Calu3 (cell line): ENCODE measurements at places on chromosomes 2 and 18. TPM values are rescaled to one million over a fixed set of nuclear protein-coding genes. Genes with fewer than 3 reads are reported as not detected.
A peak's percentile ranks its signal among the peaks of the same experiment; 100 is the strongest.

The IL36A gene
- total RNA-seq, result not detected in 2 replicates

DNA sequence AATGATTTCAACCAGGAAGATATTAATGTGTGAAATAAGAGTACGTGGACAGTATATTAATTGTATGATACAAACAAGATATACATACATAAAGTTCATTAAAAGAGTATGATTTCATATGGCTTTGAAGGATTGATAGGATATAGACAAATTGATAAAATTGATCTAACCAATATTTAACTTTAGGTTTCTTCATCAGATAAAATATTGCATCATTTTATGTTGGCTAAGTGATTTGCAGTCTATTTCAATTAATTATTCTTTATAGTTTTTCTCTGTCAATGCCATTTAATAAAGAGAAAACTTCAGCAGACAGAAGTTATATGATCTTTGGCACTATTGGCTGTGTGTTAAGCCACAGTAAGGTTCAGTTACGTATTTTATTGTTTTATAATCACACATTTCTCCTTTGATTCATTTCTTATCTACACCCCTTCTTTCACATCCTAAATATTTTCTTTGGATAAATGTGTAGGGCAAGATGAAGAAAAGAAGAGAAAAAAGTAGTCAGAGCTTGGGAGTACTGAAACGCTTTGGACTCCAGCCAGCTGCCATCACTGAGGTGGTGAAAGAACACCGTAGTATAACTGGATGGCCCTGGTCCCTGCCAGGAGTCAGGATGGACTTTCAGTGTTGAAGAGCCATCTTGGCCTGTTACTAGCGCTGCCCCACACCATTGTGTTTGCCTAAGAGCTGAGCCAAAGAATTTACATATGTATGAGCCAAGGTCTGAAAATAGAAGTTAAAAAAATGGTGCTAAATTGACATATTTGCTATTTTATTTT lies 9.8 kb upstream of the CPS1 start:
- H3K36me3 ChIP-seq, result no peaks in the 10 kb centered on the region
- H3K4me1 ChIP-seq, result no peaks in the 10 kb centered on the region
- H3K27ac ChIP-seq, result no peak overlapping the region
- H3K27me3 ChIP-seq, result no peaks in the 10 kb centered on the region
- no peak overlapping the region for H3K4me3 ChIP-seq

- DNase-seq, result no peak
- H3K36me3 ChIP-seq, result no peaks in the 10 kb centered on the region
- H3K27ac ChIP-seq, result no peak overlapping the region
- no peaks in the 10 kb centered on the region for H3K4me1 ChIP-seq
- no peak overlapping the region for H3K4me3 ChIP-seq
Measured at GRCh38 chr2:150759531-150759930, 272.1 kb upstream of the RND3 start.

GRCh38 chr2:23452853-23453420 lies 68.0 kb downstream of the KLHL29 start:
- H3K27ac ChIP-seq, result no peak overlapping the region
- H3K4me1 ChIP-seq, result no peaks in the 10 kb centered on the region
- no peak for DNase-seq
- H3K4me3 ChIP-seq, result no peak overlapping the region
- no peaks in the 10 kb centered on the region for H3K36me3 ChIP-seq

- no peak overlapping the region for H3K27ac ChIP-seq
- no peak overlapping the region for H3K4me3 ChIP-seq
- H3K36me3 ChIP-seq, result no peaks in the 10 kb centered on the region
- H3K4me1 ChIP-seq, result no peaks in the 10 kb centered on the region
- H3K27me3 ChIP-seq, result no peaks in the 10 kb centered on the region
- no peak for DNase-seq
Measured at GRCh38 chr2:167935803-167936110, 311.6 kb downstream of the STK39 start.

DNA sequence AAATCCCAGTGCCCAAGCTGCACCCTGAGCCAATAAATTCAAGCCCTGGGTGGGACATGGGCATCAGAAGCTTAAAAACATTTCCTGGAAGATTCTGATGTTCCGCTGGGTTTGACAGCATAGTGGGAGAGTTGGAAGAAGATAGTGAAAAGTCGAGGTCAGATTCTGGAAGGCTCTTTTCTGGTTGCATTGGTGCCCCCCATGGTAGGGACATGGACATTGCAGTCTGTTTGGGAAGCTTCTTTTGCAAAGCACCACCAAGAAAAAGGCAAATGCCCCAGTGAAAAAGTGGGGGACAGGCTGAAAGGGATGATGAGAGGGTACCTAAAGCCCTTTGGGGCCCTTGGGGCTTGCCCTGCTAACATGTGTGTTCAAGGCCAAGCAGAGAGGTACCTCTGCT lies 21.0 kb downstream of the MERTK start:
- H3K36me3 ChIP-seq, result no peaks in the 10 kb centered on the region
- H3K4me3 ChIP-seq, result peak overlapping the region; percentile 37
- H3K27ac ChIP-seq, result peak overlapping the region; percentile 82
- H3K27me3 ChIP-seq, result no peaks in the 10 kb centered on the region
